ENCODE measurements at places on chromosomes 11 and 22.

DNA sequence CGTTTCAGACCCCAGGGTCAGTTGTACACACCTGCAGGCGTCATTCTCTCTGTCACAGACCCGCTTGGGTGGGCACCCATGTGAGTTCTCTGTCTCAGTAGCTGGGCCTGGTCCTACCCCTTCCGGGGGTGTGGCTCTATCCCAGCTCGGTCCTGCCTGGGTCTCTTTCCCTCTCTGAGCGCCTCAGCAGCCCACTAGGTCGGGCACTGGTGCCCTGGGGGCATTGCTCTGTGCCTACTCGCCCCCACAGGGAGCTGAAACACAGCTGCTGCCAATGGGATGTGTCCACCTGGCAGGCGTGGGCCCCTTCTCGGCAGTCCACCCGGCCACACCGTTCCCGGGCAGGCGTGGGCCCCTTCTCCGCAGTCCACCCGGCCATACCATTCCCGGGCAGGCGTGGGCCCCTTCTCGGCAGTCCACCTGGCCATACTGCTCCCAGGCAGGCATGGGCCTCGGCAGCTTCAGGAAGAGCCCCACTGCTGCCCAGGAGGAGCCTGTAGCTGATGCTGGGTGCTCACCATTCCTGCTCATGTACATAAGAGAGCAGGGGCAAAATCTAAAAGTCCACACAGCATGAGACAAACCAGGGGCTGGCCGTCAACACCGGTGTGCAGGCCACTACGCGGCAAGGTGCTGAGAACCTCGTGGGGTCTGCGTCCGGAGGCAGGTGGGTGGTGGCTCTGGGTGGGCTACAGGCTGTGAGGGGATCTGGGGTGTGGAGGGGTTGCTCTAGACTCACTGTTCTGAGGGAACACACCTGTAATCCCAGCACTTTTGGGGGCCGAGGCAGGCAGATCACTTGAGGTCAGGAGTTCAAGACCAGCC, 12.3 kb downstream of the MLC1 start:
- DNase-seq, result no peak

GRCh38 chr22:45868571-45869339, 108.2 kb downstream of the WNT7B start:
- DNase-seq, result no peak

GRCh38 chr11:66268952-66269905, 790 bp downstream of the RAB1B start:
- peak; percentile 13 for DNase-seq

GRCh38 chr22:23500508-23501260, 79.4 kb downstream of the IGLL1 start:
- DNase-seq, result no peak

- no peak for DNase-seq
Observed at GRCh38 chr11:81839016-81839415, 894.6 kb downstream of the FAM181B start.

DNA sequence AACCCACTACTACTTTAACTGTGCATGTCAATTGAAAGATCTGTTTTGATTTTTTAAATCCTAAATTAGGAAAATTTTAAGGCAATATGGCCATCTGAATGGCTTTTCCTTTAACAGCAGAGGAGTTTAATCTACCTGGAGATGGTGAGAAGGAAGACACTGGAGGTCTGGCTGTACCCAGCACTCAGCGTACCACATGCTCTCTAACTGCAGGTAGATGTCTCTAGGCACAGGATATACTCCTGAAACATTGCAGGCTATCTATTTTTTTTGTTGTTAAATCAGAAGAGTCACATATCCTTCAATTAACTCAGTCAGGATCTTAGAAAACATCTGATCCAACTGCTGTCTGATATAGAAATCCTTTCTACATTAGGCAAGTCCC, 17.3 kb upstream of the CASTOR1 start:
- DNase-seq, result no peak

- DNase-seq, result no peak
Observed at GRCh38 chr11:124749912-124750311, 2.1 kb downstream of the VSIG2 start.

- peak; percentile 14 for DNase-seq
Observed at GRCh38 chr11:122863704-122864326, 18.7 kb upstream of the JHY start.

GRCh38 chr11:107203656-107204055, 185.4 kb upstream of the GUCY1A2 start:
- no peak for DNase-seq

GRCh38 chr11:77981346-77981947, 13.0 kb downstream of the INTS4 start:
- DNase-seq, result no peak

DNA sequence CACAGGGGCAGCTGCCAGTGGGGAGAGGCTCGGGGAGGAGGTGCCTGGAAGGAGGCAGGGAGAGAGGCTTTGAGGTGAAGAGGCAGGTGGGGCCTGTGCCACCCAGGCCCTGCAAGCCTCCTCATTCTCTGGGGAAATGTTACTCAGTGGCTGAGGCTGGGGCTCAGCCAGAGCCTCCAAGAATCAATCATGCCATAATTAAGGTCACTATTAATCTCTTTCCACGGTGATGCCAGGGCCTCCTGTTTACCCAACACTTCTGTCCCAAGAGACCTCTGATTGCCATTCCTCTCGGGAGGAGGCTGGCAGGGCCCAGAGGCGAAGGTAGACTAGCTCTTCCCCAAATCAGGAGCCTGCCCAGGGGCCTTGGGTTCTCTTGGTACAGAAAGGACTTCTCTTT, 38.4 kb downstream of the GDPD5 start:
- no peak for DNase-seq

DNA sequence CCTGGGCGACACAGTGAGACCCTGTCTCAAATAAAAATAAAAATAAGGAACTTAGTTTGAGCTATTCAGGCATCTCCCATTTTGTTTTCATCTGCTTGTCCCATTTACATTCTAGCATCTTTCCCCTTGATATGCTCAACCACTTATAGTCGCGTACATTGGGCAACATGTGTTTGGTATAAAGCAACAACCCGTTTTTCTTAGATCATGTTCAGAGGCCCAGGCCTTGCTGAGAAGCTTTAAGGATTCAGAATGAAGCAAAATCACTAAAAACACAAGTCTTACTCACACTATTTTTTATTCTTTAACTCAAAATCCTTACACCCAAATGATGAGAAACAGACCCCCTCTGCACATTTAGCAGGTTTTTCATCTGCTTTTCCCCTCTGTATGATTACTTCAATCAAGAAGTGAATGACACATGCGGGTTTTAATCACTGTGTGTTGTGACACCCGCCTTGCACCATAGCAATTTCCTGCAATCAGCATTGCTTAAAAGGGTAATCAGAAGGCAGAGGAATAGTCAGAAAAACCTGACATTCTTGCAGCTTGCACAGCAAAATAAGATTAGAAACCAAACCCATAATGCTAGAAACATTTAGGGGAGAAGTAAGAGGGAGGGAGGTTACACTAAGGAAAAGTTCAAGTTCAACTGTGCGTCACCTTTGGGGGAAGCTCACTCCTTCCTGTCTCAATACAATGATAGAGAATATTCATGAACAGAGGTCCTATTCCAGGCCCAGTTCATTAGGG, 25.9 kb downstream of the ALG9 start:
- peak; percentile 7 for DNase-seq

DNA sequence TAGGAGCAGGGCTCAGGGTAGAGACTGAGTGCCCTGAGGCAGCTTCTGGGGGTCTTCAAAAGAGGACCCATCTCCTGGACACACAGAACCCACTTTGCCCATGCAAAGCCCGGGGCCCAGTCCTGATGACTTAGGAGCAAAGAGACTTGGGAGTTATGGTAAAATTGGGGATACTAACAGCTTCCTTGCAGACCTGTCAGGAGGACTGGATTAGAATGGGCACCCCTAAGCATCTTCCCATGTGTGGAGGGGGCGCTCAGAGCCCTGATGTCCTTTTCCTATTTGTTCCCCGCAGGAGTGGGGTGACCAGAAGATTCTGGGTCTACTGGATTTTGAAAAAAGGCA, 100.0 kb downstream of the WNT7B start:
- DNase-seq, result no peak

DNA sequence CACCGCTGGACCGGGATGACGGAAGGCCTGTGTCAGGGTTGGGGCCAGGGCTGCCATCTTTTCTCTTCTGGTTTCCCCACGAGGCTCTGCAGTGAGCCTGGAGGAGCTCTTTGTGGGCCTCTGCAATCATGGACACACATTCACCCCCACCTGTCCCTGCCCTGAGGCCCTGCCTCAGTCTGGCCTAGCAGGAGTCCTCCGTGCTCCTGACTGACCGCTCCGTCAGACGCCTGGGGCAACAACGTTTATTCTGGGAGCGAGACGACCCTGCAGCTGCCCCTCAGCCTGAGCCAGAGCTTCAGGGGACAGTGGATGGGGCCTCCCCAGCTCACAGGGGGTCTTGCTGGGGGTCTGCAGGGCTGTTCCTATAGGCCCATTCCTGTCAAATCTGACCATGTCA, 8.2 kb upstream of the MYEOV start:
- DNase-seq, result no peak

GRCh38 chr11:60334005-60334620, 7.1 kb downstream of the MS4A6E start:
- peak; percentile 24 for DNase-seq

GRCh38 chr11:3193373-3194015, 25.1 kb downstream of the MRGPRG start:
- DNase-seq, result no peak

- DNase-seq, result no peak
Observed at GRCh38 chr11:116829525-116830183, at the start of gene APOC3. Gene APOC3, plus strand, starts transcription at chr11:116829907. Its CDS starts 676 bp downstream, at chr11:116830583.

- DNase-seq, result no peak
Observed at GRCh38 chr22:40433416-40434090, 63.2 kb downstream of the SGSM3 start.

DNA sequence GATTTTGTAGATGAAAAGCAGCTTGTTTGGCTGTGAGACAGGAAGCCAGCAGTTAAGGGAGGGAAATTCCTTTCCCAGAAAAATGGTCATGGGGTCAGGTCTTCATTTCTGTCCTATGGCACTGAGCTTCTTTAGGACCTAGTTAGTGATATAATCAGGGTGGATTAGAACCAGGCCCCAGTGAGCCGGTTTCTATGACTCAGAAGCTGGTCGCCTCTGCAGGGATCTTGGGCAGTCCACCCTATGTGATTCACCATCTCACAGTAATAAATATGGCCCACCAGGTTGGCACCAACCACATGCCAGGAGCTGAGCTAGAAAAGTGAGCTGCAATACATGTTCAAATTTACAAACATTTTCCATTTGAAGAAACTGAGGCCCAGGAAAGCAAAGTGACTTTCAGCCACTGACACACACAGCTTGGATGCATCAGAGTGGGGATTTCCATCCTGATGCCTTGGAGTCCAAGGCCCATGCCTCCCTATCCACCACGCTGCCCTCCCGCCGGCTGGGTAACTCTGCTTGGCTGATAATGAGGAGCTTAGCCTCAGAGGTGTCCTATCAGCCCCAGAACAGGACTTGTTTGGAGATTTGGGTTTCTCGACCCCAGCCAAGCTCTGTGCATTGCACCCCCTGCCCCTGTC, 42.0 kb downstream of the CD82 start:
- DNase-seq, result no peak

GRCh38 chr22:18147791-18148190, 2.2 kb upstream of the USP18 start:
- DNase-seq, result no peak

- DNase-seq, result no peak
Observed at GRCh38 chr11:111429066-111429506, 50.0 kb upstream of the POU2AF1 start.

- DNase-seq, result no peak
Observed at GRCh38 chr22:47125603-47126002, 363.2 kb downstream of the TBC1D22A start.

DNA sequence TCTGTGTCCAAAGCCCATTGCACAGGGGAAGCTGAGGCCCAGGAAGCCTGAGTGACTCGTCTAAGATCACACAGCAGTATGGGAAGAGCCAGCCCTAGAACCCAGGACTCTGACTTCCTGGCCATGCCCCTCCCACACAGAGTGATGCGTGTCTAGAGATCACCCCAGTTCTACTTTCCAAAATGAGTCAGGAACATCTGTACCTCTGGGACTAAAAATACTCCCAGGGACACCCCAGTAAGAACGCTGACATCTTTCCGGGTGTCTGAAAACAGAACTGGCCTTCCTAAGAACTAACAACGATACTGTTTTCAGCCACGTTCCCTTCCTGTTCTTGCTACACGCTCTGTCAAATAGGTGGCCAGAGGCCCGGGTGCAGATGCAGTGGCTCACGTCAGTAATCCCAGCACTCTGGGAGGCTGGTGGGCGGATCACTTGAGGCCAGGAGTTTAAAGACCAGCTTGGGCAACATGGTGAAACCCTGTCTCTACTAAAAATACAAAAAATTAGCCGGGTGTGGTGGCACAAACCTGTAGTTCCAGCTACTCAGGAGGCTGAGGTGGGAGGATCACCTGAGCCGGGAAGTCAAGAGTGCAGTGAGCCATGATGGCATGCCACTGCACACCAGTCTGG, 21.7 kb upstream of the PDGFB start:
- peak; percentile 93 for DNase-seq
